Hematopoietic multipotent progenitor cell treated with erythropoietin and hydrocortisone succinate and interleukin-3 and kit ligand, for 6 days (in vitro differentiated cells): ENCODE measurements at places on chromosomes 4 and X.
A peak's percentile ranks its signal among the peaks of the same experiment; 100 is the strongest.

DNA sequence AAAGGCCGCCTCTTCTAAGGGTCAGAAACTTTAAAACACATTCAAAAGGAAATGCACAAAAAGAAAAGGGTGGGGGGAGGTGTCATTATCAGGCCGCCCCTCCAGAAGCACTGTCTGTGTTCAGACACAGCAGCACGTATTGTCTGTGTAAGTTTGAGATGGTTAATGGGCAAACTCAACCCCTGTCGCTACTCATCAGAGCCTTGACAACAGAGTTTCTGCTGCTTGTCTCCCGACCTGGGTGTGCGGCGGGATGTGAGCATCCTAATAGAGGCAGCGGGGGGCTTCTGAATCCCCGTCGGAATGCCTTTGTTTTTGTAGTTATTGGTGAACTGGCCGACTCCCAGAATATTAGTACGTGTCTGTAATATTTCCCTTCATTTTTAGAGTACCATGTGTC lies 158.9 kb downstream of the DCTD start:
- DNase-seq = no peak

- no peak for DNase-seq
Measured at GRCh38 chr4:601612-602558, 23.5 kb upstream of the PDE6B start.

GRCh38 chr4:140867356-140867755 lies 111.2 kb upstream of the TBC1D9 start:
- no peak for DNase-seq

GRCh38 chrX:9903146-9903545 lies 64.0 kb upstream of the CLDN34 start:
- no peak for DNase-seq

- peak; percentile 7 for DNase-seq
Measured at GRCh38 chr4:124060261-124060918, 652.1 kb downstream of the ANKRD50 start.
